ENCODE measurements at places on chromosomes 5 and 9.

GRCh38 chr9:91415290-91415689 is 8.3 kb downstream of the NFIL3 start:
- DNase-seq = no peak

GRCh38 chr9:115799734-115800133 is 353.9 kb upstream of the PAPPA start:
- DNase-seq = no peak

- DNase-seq = peak; percentile 28
Observed at GRCh38 chr5:156920042-156920860, 42.8 kb downstream of the TIMD4 start.

GRCh38 chr9:88179062-88179521 is 40.8 kb upstream of the SPATA31C2 start:
- DNase-seq = no peak

DNA sequence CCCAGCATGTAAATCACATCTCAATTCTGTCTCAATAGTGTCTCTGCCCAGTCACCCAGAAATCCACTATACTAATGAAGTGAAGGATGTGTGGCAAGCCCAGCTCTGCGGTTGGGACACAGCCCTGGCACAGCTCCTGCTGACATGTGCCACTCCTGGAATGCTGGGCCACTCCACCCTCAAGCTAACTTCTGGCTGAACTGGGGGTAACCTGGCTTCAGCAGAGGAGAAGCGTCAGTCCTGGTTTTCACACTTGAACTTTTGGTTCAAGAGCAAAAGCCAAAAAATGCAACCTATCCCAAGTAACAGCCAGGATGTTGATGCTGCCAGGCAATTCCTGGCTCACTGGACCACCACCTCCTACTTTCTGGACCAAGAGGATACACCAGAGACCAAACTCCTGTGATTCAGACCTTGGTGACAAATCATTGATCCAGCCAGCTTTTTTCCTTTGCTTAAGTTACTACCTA is 86.4 kb downstream of the ARRDC3 start:
- no peak for DNase-seq

- no peak for DNase-seq
Observed at GRCh38 chr9:133852431-133852830, 114.3 kb upstream of the SARDH start.

- DNase-seq = no peak
Observed at GRCh38 chr5:1919209-1919566, 36.5 kb upstream of the IRX4 start.

GRCh38 chr5:10655972-10656830 is 92.3 kb downstream of the ANKRD33B start:
- DNase-seq = no peak

DNA sequence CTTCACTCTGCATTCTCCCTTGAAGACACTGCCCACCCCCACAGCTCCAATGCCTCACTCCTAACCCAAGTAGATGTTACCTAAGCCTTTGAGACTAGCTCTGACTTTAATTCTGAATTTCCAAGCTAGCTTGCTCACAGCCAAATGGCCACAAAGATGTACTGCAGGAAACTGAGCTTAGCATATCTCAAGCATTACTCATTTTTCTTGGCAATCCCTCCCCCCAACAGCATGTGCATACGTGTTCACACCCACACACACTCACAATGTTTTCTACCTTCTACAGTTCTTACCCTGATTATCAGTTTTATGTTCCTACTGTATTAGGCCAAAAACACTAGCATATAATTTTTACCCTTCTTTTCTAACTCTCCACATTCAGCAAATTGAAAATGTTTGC is 13.7 kb upstream of the GRIA1 start:
- DNase-seq = no peak

GRCh38 chr5:37966291-37966690 is 126.5 kb upstream of the GDNF start:
- DNase-seq = no peak

GRCh38 chr9:133059623-133060022 is 2.2 kb upstream of the CEL start:
- no peak for DNase-seq

GRCh38 chr9:73423891-73424290 is 272.2 kb downstream of the ANXA1 start:
- DNase-seq = no peak

- DNase-seq = no peak
Observed at GRCh38 chr5:54390015-54390414, 65.5 kb upstream of the HSPB3 start.

DNA sequence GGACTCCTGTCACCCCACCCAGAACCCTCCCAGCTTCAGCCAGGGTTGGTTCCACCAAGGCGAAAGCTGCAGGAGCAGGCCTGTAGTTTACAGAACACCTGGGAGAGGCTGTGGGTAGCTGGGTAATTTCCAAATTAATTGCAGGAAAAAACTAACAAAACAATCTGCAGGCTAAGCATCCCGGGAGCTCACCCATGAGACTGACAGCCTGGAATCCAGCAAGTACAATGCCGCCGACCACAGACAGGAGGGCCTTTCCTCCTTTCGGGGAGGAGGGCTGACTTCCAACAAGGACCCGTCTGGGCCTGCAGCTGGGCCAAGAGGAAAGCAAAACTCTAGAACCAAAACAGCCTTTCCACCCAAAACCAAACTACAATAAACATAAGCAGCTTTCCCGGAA is 10.3 kb downstream of the FOXE1 start:
- no peak for DNase-seq

GRCh38 chr5:159319363-159319762 is 10.9 kb downstream of the IL12B start:
- DNase-seq = no peak

DNA sequence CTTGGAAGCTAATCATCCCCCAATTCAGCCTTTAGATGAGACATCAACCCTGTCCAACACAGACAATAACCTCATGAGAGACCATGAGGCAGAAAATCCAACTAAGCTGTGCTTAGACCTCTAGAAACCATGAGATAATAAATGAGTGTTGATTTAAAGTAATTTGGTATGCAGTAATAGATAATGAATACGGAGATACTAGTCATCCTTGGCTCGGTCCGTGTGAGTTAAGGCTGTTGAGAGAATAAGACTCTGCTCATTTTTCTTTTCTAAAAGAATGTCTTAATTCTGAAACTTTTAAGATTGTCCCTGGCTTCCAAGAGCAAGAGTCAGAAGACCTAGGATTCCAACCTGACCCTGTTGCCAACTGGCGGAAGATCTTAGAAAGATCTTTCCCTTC is 6.1 kb downstream of the TNC start:
- no peak for DNase-seq

DNA sequence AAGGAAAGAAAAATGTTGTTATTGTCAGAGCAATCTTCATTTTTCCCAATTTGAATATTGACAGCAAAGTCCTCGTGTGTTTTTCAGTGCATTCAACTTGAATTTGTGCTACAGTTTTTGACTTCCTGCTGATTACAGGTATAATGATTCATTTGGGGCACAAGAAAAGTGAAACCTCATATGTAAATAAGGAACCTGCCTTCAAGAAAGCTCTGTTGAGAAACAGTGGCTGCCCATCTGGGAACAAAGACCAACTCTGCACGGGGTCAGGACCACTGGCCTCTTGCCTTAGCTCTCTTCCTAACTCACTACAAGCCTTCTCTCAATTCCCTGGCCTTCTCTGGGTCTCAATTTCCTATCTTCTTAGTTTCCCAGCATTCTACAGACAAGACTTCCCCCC is 21.0 kb downstream of the TIMD4 start:
- DNase-seq = no peak

- no peak for DNase-seq
Observed at GRCh38 chr9:13479096-13479495, 199.6 kb upstream of the MPDZ start.

- DNase-seq = no peak
Observed at GRCh38 chr9:85243977-85244376, 497.8 kb downstream of the AGTPBP1 start.

GRCh38 chr5:77418601-77419581 is 73.2 kb downstream of the WDR41 start:
- DNase-seq = no peak

- no peak for DNase-seq
Observed at GRCh38 chr9:16236882-16237281, 633.6 kb downstream of the BNC2 start.

GRCh38 chr9:110334871-110335270 is 2.8 kb downstream of the TXNDC8 start:
- DNase-seq = no peak

DNA sequence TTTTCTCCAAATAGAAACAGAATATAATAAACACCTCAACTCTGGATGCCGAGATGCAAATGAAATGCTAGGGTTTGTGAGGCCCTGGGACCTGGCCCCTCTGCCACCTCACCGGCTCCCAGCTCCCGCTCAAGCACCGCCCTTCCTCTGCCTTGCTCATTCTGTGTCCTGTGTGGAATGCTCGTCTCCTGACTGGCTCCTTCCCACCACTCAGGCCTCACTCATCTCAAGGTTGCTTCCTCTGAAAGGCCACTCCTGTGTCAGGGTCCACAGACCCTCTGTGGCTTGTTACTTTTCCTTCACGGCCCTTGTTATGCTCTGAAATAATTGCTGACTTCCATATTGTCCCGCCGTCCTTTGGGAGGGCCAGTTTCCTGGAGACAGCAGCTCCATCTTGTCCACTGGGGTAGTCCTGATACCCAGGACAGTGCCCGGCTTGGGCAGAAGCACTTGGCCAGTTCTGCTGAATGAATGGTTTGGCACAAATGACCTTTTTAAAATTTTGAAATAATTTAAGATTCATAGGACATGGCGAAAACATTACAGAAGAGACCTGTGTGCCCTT is 15.4 kb downstream of the RNF44 start:
- no peak for DNase-seq

Measured in activated CD8-positive, alpha-beta memory T cell treated with anti-CD3 and anti-CD28 coated beads, Interleukin-2, amount 50 U/mL, for 4 hours (primary cell).